ENCODE measurements at places on chromosomes 11 and 22. TPM values are rescaled to one million over a fixed set of nuclear protein-coding genes. Genes with fewer than 3 reads are reported as not detected.

- no peaks in the 10 kb centered on the region for H3K4me1 ChIP-seq
- H3K27me3 ChIP-seq, result no peaks in the 10 kb centered on the region
- H3K27ac ChIP-seq, result peak overlapping the region; percentile 99
- H3K4me3 ChIP-seq, result no peak overlapping the region
- no peaks in the 10 kb centered on the region for H3K36me3 ChIP-seq
These were observed 49.4 kb downstream of the FLRT1 start for GRCh38 chr11:64084951-64085710.

- no peak overlapping the region for H3K27ac ChIP-seq
- peaks cover 53% of the 10 kb centered on the region for H3K36me3 ChIP-seq
- H3K4me1 ChIP-seq, result no peaks in the 10 kb centered on the region
- peak; percentile 7 for DNase-seq
- no peak overlapping the region for H3K4me3 ChIP-seq
These were observed 27.5 kb upstream of the HIKESHI start for GRCh38 chr11:86274503-86274902.

The MUC6 gene
- polyA plus RNA-seq, result not detected

DNA sequence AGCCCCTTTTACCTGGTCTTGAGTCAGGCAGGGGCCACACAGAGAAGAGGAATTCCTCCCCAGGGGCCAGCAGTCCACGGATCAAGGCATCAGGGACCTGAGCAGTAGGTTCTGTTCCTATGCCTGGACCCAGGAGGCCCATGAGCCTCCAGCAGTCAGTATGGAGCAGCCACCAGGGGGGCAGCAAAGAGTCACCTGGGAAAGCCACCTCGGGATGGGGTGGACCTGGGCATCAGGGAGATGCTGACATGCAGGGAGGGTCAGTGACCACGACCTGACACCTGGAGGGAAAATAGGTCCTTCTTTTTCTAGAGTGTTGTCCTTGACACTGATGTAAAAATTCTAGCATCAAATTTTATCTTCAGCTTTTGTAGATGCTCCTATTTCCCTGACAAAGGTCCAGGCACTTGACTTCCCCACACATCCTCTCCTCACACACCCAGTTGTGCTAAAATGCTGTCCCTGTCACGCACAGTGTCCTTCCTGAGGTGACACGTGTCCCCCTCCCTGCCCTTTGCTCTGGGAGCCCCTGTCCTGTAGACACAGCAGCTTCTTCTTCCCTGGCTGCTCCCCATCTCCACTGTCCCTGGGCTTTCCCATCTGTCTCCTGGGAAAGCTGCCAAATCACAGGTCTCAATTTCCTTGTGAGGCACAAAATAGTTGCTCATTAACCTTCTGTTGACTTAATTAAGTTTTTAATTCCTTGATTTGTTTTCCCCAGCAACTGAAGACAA is 70.0 kb upstream of the IGLL5 start:
- no peak overlapping the region for H3K4me3 ChIP-seq
- no peak for DNase-seq
- no peaks in the 10 kb centered on the region for H3K27me3 ChIP-seq
- no peaks in the 10 kb centered on the region for H3K36me3 ChIP-seq
- no peaks in the 10 kb centered on the region for H3K4me1 ChIP-seq

DNA sequence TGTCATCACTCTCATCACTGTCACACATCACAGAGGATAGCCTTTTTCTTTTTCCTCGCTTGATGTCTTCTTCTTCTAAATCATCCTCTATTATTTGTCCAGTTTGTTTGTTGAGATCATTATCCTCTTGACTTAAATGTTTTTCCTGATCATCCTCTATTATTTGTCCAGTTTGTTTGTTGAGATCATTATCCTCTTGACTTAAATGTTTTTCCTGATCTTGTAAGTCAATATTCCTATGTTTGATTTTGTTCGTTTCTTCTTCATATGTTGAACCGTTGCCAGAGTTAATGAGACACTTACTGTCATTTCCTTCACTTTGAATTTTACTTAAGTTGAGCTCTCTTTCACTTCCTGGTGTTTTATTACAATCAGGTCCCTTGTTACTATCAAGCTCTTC is 5.6 kb downstream of the CCDC82 start:
- H3K36me3 ChIP-seq, result peaks cover 67% of the 10 kb centered on the region
- no peak overlapping the region for H3K27ac ChIP-seq
- no peak for DNase-seq
- H3K4me1 ChIP-seq, result peaks cover 6% of the 10 kb centered on the region

The VPREB1 gene
- polyA plus RNA-seq, result not detected

DNA sequence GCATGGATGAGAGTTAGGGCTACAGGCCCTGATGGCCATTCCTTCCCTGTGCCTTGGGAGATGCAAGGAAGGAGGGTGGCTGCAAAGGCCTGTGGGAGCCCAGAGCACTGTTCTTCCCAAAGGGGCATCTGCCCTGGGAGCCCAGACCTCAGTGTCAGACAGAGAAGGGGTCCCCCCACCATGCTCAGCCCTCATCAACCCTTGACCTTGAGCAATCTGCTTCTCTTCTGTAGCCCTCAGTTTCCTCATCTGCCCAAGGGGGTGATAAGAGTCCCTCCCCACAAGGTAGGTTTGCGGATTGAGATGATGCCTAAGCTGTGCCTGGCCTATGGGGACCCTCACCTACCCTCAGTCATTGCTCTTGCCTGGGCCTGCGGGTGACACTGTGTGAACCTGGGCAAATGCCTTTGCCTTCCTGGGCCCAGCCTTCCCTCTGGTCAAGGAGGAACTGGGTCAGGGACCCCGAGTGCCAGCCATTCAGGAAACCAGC is 47.5 kb downstream of the IGLL5 start:
- no peaks in the 10 kb centered on the region for H3K36me3 ChIP-seq
- H3K27me3 ChIP-seq, result no peaks in the 10 kb centered on the region
- no peak overlapping the region for H3K4me3 ChIP-seq
- no peaks in the 10 kb centered on the region for H3K4me1 ChIP-seq
- DNase-seq, result no peak

GRCh38 chr11:27390318-27391295 is 27.6 kb upstream of the CCDC34 start:
- H3K4me3 ChIP-seq, result no peak overlapping the region
- H3K27ac ChIP-seq, result no peak overlapping the region
- no peaks in the 10 kb centered on the region for H3K27me3 ChIP-seq
- peaks cover 35% of the 10 kb centered on the region for H3K4me1 ChIP-seq
- H3K36me3 ChIP-seq, result no peaks in the 10 kb centered on the region

DNA sequence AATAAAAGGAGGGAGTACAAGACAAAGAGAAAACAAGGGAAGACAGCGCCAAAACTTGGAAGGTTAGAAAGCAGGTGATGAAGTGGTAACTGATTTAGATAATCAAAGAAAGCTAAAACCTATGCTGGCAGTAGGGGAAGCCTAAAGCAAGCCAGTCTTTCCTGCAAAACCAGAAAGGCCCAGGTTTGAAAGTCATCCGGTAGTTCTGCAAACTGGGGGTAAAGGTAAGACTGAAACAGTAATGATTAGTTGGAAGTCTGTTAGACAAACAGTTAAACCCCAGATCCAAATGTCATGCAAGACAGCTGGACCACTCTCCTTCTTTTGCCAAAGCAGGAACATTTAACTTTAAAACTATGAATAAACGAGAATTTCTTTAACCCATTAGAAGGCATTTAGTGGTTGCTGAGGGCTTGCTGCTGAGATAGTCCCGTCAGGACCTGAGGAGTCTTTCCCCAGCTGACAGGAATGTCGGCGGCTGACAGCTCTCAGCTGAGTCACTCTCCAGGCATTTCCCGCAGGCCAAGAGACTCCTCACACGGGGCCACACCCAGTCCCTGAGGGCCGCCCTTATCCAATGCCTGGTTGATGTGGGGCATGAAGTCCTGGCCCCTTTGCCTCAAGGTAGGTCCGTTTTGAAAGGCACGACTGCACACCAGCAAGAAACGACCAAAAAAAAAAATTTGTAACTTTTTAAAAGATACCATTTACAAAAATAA is 36.3 kb upstream of the CFAP300 start:
- H3K4me3 ChIP-seq, result no peak overlapping the region
- DNase-seq, result peak; percentile 17
- peak overlapping the region; percentile 52 for H3K27ac ChIP-seq
- H3K27me3 ChIP-seq, result no peaks in the 10 kb centered on the region
- H3K4me1 ChIP-seq, result peaks cover 18% of the 10 kb centered on the region

DNA sequence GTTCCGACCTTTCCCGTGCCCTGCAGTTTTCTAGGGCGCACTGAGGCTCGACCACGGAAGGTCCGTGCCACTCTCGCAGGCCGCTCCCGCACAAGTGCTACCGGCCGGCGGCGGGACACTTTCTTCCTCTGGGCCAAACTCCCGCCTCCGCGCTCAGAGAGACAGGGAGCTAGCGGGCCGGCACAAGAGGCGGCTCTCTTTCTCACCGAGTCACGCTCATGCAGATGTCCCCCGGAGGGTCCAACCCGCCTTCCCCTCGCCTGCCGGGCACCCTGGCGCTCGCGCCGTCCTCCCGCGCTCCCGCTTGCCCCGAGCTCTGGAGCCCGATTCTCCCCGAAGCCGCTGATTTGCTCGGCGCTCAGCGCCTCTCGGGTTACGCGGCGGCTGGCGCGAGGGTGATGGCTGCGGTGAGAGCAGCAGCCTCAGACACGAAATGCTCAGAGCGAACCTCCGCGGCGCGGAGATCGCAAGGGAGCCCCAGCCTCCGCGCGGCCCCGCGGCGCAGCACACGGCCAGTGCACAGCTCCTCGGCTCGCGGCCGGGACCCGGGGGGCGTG is 1.0 kb downstream of the LMO1 start:
- no peaks in the 10 kb centered on the region for H3K36me3 ChIP-seq
- peaks cover 44% of the 10 kb centered on the region for H3K27me3 ChIP-seq
- DNase-seq, result no peak
- H3K4me1 ChIP-seq, result peaks cover 78% of the 10 kb centered on the region
- peak overlapping the region; percentile 54 for H3K4me3 ChIP-seq
- H3K27ac ChIP-seq, result no peak overlapping the region

- peaks cover 12% of the 10 kb centered on the region for H3K36me3 ChIP-seq
- DNase-seq, result no peak
- H3K27me3 ChIP-seq, result no peaks in the 10 kb centered on the region
These were observed 160.1 kb downstream of the SWAP70 start for GRCh38 chr11:9823887-9824385.

The MRPL11 gene
- 33.9 TPM for polyA plus RNA-seq

The PLAAT3 gene
- polyA plus RNA-seq, result 44.0 TPM

DNA sequence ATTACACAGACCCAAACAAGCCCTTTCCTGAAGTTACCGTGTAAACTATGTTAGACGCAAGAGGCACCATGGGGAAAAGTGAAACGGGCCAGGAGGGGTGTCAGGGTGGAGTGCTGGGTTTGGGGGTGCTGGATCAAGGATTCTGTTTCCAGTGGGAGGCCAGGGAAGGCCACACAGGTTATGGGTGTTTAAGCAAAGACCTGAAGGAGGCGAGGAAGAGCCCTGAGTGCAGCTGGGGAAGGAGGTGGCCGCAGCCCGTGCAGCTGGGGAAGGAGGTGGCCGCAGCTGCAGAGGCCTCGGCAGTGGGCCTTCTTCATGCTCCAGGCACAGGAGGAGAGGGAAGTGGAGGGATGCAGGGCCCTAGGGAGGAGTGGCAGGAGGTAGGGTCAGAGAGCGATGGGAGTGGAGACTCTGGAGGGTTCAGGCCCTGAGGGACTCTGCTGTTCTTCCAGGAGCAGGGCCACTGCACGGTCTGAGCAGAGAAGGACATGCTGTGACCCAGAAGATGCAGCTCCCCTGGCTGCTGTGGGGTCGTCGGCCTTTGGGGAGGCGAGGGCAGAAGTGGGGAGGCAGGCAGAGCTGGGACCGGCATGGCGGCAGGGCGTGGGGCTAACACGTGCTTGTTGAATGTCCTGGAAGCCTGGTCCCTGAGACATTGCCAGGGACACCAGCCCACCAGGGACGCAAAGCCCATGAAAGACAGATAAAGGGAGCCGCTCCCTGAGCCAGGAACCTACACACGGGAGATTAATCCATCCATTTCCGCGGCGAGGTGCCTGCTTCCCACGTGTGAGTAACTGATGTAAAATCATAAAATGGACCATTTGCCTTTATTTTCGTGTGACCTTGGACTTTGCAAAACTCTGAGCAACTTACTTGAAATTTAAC is 1049.1 kb downstream of the BRD1 start:
- H3K27ac ChIP-seq, result no peak overlapping the region
- no peaks in the 10 kb centered on the region for H3K27me3 ChIP-seq
- no peaks in the 10 kb centered on the region for H3K4me1 ChIP-seq
- H3K36me3 ChIP-seq, result no peaks in the 10 kb centered on the region
- no peak for DNase-seq

DNA sequence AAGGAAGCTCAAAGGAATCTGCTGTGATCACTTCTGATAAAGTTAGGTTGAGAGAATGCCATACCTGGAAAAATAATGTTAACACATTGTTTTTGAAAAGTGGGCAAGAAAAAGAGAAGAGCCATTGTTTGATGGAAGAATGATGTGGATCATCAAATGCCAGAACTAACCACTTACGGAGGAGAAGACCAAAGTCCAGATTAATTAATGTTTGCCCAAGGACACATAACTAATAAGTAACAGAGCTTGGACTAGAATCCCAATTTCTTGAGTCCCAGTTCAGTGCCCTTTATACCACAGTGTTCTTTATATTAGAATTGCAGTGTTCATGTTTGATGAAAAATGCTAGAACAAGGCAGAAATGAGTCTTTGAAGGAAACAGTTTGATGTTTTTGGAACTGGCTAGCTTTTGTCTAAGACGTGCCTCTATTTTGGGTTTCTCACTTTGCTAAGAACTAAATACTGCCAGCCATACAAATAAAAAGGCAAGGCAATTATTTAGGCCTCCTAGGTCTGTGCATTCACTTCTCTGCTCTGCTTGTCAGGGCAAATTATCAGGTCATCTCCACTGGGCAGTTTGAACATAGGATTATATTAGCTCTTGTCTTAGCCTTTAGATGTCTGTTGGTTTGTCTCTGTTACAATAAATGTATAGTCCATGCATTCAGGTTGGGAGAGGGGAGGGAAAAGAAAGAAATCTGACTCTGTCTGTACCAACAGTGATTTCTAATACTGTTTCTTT is 72.3 kb downstream of the TRIM44 start:
- H3K4me3 ChIP-seq, result no peak overlapping the region
- no peaks in the 10 kb centered on the region for H3K4me1 ChIP-seq
- DNase-seq, result no peak
- H3K27me3 ChIP-seq, result no peaks in the 10 kb centered on the region

DNA sequence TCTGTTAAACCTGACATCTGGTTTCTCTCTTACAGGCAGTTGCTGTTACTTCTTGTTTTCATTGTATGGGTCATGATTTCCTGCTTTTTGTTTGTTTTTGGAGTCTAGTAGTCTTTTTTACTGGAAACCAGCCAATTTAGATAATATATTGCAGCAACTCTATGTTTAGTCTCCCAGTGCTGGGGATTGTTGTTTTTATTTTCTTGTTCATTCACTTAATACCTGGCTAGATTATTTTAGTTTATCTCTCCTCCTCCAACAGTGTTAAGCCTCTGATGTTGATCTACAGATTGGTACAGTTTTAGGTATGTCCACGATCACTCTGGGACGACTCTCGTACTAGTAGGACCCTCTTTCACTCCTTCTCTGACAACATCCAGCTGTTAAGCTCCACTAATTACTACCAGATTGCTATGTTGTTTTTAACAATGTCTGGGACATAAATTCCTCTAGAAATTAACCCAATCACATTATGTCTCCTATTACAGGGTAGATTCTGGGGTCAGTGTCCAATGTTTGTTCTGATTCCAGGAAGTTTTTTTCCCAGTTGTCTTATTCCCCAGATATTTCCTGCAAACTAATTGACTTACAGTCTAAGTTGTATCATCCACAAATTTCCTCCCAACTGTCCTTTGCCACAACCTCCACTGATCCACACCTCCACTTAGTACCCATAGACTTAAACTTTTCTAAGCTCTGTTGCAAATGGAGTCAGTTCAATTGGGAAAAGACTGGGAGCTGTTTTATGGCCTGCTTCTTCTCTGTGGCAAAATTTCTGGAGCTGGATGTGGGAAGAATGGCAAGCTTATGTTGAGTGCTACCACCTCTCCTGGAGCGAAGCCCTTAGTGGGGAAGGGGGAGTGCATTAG is 1280.6 kb upstream of the CNTN5 start:
- peak; percentile 32 for DNase-seq
- no peak overlapping the region for H3K4me3 ChIP-seq
- peak overlapping the region; percentile 68 for H3K27ac ChIP-seq
- peaks cover 16% of the 10 kb centered on the region for H3K4me1 ChIP-seq
- H3K36me3 ChIP-seq, result no peaks in the 10 kb centered on the region
